ENCODE measurements at places on chromosomes 16 and 17.

- DNase-seq = no peak
Observed at GRCh38 chr16:75230471-75231110, 11.8 kb downstream of the CTRB1 start.

DNA sequence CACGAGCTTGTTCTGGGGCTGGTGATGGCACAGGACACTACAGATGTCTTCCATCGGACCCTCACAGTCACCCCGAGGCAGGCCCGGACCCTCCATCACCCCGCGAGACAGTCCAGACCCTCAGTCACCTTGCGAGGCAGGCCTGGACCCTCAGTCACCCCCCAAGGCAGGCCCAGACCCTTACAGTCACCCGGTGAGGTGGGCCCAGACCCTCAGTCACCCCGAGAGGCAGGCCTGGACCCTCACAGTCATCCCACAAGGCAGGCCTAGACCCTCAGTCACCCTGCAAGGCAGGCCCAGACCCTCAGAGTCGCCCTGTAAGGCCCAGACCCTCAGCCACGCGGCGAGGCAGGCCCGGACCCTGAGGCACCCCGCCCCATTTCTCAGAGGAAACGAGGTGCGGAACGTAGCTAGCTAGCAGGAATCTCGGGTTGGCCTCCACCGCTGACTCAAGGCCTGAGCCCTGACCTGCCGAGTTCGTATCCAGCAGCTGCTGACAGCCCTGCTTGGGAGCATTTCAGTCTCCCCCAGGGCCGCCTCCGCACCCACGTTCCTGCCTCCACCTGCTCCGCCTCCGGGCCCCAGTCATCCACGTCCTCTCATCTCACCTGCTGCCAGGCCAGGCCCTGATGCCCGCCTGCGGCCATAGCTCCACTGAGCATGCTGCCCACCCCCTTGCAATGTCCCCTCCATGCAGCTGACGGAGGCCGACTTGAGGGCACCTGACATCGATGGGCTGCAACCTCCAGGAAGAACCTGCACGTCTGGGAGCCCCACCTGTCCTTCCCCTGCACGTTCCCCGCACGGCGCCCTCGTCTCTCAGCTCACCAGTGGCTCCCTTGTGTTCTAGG is 28.7 kb downstream of the RPH3AL start:
- no peak for DNase-seq

DNA sequence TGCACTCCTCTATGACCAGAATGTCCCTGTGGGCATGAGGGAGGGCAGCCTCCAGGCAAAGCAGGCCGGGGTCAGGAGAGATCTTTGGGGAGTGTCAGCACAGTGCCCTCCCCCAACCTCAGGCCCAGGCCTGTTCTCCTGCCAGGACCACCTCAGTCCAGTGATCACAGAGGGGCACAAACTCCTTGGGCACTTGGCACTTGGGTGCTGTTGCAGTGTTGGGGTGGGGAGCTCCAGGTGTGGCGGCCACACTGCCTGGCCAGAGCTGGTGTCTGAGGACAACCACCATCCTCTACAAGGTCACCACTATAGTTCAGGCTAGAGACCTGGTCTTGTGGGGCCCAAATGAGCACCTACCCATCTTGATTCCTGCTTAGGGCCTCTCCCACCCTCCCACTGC is 37.2 kb downstream of the SMPD3 start:
- no peak for DNase-seq

- DNase-seq = no peak
Observed at GRCh38 chr16:72894293-72895151, 153.4 kb downstream of the ZFHX3 start.

DNA sequence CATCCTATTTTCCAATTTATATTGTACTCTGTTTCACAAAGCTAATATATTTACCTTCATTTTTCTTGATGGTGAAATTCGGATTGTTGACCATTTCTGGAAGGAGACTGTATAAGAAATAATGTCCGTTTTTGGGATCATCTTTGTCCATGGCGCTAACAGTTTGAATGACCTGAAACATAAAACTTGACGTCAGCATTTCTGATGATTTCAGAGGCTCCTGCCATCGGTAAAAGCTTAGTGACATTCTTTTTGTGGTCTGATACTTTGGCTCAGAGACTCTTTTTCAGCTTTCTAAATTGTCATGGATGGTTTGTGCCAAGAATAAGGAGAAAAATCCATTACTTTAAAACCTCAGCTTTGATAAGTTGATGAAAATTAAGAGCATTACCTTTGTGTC is 322.5 kb downstream of the CDH8 start:
- DNase-seq = no peak

- DNase-seq = no peak
Observed at GRCh38 chr17:81941484-81942166, 4.5 kb upstream of the PYCR1 start.

DNA sequence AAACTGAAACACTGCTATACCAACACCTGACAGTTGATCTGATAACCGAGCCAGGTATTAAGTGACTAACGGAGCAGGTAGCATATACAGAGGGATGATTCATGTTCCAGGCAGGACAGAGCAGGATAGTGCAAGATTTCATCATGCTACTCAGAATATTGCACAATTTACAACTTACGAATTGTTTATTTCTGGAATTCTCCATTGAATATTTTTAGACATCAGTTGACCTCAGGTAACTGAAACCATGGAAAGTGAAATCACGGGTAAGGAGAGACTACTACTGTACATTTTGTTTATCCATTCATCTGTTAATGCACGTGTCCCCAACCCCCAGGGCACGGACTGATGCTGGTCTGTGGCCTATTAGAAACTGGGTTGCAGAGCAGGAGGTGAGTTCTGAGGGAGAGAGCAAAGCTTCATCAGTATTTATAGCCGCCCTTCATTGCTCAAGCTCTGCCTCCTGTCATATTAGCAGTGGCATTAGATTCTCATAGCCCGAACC is 14.5 kb upstream of the PPM1E start:
- no peak for DNase-seq

DNA sequence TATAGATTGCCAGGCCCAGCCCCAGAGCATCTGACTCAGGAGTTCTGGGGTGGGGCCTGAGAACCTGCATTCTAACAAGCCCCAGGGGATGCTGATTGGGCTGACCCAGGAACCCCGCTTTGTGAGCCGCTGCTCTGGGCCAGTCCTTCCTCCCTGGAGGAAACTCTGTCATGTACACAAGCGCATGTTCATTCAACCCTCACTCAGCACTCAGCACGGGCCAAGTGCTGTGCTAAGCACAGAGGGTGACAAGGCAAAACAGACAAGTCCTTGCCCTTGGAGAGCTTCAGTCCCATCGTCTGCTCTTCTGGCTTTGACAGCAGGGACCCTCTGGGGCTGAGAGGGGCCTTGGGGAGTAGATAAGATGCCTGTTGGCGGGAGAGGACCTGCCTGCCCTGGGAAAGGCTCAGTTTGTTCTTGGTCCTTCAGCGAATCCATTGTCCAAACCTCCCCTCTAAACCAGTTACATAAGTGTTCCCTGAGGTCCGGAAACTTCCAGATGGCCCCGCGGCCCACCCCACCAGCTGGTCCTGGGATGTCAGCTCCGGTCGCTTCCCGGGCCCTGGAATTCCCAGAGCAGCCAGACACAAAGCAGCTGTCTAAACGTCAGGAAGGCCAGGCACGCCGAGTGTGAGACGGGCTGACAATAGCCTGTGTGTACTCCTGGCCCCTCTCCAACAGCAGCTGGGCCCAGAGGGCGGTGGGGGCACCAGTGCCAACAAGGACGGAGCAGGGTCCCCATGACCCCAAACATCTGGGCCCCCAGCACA is 88.8 kb downstream of the ZDHHC7 start:
- DNase-seq = no peak

DNA sequence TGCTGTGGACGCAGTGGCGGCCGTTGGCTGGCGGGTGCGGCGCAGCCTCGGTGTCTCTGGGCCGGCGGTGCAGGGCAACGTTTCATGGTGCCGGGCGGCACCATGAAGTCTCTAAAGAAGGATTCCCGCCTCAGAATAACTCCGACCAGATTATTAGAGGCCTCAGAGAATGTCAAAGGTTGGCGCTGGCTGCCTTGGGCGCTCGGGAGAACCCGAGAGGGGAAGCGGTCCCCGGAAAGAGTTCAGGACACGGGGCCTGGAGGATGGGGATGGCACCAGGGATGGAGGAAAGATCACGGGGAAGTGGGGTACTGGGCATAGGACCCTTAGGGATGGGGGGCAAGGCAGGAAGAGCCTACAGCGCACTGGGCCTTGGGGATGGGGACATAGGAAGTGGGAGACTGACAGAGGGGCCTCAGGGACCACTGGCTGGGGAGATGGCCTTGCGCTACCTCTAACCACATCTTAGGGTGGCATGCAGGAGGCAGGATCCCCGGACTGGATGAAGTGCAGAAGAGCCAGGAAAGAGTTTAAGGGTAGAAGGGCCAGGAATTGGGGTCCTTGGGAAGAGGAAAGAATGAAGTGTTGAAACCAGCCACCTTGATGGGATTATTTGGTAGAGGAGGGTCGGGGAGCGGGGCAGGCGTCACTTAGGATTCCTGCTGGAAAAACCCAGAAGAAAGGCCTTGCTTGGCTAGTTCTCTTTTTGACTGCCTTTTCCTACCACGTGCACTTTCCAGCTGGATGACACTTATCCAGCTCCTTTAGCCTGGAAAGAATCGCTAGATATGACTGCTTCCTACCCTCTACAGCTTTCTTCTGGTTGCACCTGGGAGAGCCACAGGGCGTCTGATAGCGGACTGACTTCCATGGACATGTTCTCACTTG is 578 bp downstream of the MYCBPAP start:
- no peak for DNase-seq

DNA sequence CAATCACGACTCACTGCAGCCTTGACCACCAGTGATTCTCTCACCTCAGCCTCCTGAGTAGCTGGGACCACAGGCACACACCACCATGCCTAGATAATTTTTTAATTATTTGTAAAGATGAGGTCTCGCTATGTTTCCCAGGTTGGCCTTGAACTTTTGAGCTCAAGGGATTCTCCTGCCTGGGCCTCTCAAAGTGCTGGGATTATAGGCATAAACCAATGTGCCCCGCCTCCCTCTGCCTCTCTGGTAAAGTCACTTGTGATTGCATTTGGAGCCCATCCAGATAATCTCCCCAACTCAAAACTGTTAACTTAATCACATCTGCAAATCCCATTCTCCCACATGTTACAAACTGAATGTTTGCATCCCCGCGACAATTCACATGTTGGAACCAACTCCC is 11.8 kb upstream of the PECAM1 start:
- no peak for DNase-seq

DNA sequence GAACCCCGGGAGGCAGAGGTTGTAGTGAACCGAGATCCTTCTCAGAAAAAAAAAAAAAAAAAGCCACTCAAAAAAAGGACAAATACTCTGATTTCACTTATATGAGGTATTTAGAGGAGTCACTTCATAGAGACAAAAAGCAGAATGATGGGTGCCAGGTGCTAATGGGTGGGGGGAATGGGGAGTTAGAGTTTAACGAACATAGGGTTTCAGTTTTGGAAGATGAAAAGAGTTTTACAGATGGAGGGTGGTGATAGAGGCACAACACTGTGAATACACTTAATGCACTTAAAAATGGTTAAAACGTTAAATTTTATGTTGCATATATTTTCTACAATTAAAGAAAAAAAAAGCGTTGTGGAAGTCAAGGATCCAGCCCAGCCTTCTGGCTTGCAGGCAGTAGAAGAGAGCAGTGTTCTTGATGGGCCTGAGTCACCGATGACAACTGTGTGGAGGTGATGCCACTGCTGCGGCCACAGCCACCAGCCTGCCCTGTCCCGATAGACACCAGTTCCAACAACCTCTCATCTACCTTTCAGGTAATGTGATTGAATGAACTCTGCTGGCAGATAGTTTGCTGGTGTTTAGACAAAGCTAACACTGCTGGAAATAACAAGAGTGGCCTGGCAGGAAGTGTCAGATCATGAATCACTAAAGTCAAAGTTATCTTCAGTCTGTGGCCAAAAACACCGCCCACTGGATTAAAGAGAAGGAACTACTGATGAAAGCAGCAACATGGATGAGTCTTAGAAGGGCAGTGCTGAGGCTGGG is 49.9 kb upstream of the COX10 start:
- no peak for DNase-seq

- DNase-seq = no peak
Observed at GRCh38 chr16:4002121-4002520, 114.1 kb downstream of the ADCY9 start.

DNA sequence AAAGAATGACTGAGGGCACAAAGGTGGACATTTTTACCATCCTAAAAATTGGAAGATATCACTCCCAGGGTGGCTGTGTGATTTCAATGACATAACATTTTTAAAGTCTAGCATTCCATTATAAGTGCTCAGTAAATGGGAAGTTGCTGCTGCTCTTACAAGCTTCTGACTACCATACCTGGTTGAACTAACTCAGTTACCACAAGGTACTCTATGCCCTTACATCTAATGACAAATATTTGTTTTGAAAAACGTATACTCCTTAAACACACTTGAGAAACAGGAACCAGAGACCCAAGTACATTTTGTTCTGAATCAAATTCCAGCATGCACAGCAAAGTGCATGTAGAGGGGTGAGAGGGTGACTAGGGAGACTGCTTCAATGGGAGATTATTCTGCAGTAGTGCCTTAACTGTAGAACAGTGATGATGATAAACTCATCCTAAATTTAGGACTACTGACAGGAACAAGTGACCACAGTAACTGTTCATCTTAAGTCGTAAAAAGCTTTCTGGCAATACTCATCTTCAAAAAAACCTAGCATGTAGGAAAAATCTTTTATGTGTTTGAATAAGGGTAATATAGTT is 83.5 kb downstream of the KANSL1 start:
- DNase-seq = no peak

- DNase-seq = no peak
Observed at GRCh38 chr16:67464565-67464964, 16.4 kb downstream of the ATP6V0D1 start.

GRCh38 chr16:85229869-85230462 is 117.7 kb upstream of the CIBAR2 start:
- no peak for DNase-seq

GRCh38 chr16:6969594-6969993 is 363.1 kb upstream of the RBFOX1 start:
- DNase-seq = no peak

GRCh38 chr17:39194089-39194984 is 3.1 kb downstream of the CACNB1 start:
- DNase-seq = no peak

DNA sequence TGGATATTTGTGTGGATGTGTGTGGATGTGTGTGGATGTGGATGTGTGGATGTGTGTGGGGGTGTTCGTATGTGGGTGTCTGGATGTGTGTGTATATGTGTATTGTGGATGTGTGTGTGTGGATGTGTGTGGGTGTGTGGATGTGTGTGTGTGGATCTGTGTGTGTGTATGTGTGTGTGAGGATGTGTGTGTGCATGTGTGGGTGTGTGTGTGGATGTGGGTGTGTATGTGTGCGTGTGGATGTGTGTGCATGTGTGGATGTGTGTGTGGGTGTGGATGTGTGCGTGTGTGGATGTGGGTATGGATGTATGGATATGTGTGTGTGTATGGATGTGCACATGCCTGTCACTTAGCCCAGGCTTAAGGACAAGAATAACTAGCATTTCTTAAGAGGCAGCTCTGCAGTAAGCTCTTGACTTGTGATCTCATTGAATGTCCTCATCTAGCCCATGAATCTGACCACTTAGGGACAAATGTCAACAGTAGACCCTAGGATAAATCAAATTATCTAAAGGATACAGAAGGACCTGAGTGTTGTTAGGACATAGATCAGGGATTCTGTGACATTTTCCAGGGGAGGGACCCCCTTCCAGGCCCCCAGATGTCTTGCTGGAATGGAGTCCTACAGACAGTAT is 83.5 kb downstream of the BMERB1 start:
- no peak for DNase-seq
